T-helper 1 cell (primary cell): ENCODE measurements at places on chromosomes 16 and 17.

DNA sequence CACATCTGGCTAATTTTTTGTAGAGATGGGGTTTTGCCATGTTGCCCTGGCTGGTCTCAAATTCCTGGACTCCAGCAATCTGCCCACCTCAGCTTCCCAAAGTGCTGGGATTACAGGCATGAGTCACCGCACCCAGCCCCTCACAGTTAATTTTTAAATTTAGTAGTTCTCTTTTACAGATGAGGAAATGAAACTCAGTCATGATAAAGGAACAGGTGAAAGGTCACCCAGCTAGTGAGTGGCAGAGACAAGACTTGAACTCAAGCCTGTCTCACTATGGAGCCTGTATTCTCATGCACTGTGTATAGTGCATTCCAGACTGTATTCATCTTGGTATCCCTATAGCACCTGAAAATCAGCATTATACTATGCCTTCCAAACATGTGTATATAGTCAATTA is 77.1 kb upstream of the WSB1 start:
- DNase-seq = no peak

- no peak for DNase-seq
These were observed 12.8 kb downstream of the RAB11FIP4 start for GRCh38 chr17:31404028-31404949.

DNA sequence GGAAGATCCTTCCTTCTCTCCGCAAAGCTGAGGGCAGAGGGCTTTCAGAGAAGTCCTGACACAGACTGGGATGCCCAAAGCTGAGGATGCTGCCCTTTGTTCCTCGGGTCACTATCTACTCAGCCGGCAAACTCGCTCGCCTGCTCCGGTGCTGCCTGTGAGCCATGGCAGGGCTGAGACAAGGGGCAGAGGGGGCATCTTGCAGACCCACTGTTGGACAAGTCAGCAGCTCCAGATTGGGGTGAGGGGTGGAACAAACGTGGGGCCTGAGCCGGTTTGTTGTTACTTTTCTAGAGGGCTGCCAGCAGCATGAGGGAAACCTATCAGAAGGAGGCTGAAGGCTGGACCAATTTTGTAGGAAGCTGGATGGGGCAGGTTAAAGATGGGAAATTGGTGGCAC is 47.1 kb upstream of the PIK3R6 start:
- DNase-seq = no peak

GRCh38 chr17:1362065-1362848 is 37.8 kb downstream of the YWHAE start:
- DNase-seq = no peak

- DNase-seq = no peak
These were observed 93.1 kb downstream of the CNTNAP4 start for GRCh38 chr16:76370344-76370743.

DNA sequence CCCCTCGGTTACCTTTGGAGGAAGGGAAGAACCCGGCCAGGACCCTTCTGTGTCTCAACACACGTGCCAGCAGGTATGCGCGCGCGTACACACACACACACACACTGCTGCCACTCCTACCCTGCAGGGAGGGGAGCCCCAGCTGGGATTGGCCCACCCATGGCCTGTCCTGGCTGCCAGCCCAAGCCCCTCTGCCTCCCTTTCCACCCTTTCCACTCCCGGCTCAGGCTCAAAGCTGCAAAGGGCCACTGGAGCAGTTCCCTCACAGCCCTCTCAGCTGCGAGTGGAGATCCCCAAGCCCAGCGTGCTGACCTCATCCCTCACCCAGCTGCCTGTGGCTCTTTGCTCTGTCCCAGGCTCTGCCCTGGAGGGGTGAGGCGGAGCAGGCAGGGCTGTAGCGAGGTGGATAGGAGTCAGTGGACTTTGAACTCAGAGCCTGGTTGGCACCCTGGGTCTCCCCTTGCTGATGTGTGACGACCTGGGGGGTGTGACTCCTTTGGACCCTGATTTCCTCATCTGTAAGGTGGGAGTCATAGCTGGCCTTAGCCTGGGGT is 14.5 kb downstream of the KIF19 start:
- DNase-seq = no peak

DNA sequence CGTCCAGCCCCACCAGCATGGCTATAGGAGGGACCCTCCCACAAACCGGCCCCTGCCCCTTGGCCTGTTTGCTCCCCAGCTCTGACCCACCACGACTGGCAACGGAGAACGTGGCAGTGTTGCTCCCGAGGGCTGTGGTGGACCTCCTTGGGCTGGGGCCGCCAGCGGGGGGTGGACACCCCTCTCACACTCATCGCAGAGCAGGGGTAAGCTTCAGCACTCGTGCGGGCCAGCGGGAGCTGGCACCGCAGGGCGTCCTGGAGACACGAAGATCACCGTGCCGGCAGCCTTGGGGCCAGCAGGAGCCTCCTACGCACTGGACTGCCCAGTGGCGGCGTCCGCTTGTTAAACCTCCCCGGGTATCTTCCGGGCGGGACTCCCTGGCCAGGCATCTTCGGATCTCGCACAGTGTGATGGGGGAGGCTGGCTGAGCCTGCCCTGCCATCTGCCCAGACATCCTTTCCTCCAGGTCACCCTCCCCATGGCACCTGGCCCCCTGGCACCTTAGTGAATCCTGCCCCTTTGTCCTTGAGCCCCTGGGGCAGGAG is 53.5 kb downstream of the ABR start:
- no peak for DNase-seq

DNA sequence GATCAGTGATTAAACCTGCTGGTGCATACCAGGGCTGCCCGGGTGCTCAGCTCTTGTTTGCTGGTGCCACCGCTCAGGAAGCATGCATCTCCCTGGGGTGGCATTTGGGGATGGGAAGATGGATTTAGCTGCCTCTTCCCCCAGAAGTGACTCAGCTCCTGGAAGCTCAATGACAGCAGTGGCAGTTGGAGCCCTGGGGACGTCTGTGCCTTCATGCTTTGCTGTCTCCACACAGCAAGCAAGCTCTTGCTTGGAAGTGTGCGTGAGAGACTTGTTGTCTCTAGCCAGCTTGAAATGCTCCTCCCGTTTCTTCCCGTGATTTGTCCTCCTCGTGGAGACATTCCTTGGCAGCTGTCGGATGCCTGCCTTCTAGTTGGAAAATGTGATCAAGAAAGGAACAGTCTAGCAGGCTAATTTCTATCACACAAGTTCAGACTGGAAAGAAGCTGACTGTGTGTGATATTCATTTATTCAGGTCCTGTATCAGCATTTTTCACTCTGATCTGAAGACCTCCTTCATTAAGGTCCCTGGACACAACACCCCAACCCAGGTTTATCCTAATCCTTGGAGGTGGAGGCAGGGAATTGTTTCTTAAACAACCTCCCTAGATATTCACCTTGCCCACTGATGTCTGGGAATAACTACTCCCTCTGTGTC is 73.0 kb downstream of the BMERB1 start:
- DNase-seq = no peak

GRCh38 chr17:40097931-40098845 is 2.2 kb downstream of the NR1D1 start:
- no peak for DNase-seq

GRCh38 chr16:78183437-78184237 is 84.2 kb downstream of the WWOX start:
- DNase-seq = no peak

DNA sequence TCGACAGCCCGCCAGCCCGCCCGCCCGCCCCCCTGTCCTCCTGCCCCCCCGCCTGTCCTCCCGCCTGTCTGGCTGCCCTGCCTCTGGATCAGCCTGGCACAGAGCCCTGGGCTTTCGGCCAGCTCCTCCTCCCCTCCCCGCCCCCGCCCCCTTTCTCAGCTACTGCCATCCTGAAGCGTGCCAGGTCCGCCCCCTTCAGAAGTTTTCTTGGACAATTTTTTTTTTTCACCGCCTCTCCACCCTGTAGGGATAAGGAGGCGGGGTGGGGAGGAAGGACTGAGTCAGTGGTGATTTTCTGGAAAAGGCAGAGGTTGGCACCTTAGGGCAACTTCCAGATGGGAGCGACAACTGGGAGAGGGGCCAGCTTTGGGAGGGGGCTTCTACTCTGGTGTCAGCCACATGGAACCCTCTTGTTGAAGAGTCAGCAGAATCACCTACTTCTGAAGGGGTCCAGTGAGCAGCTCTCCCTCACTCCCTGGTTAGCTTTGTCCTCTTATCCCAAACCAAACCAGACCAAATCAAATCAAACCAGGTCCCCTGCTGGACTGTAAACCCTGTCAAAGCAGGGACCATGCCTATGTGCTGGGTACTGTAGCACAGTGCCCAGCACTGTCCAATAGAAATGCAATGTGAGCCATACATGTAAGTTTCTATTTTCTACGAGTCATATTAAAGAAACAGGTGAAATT is 19.7 kb downstream of the IGF2BP1 start:
- DNase-seq = no peak

GRCh38 chr17:61383689-61384201 is 15.9 kb upstream of the TBX2 start:
- DNase-seq = no peak

GRCh38 chr17:62802561-62803205 is 5.4 kb downstream of the MARCHF10 start:
- no peak for DNase-seq

DNA sequence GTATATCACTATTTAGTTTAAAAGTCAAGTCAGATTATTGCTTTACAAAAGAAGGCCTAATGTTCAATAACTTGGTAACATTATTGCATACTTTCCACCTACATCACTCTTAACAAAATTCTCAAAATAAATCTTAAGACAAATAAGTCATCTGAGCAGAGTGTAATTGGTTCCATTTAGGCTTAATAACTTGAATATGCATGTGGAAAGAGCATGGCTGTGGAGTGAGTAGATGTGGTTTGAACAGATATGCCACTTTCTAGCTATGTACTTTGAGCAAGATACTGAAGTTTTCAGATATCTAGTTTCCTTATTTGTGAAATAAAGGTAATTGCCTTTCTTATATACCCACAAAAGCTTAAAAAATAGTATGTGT is 6.7 kb upstream of the EVI2A start:
- no peak for DNase-seq

DNA sequence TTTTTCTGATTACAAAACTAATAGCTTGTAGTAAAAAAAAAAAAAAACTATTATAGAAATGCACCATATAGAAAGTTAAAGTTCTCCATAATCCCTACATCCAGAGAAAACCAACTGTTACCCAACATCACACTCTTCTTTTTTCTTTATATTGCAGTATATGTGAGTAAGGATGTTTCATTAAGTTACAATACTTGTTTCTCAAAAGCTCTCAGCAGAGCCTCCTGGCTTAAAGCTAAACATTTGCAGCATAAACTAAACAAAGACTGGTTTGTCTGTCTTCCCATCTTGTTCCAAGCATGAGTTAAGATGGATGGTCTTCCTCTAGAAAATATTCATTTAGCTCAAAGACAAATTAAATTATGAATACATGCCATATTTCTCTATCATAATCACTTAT is 25.2 kb downstream of the GRB2 start:
- DNase-seq = no peak

- no peak for DNase-seq
These were observed 16.8 kb upstream of the FASN start for GRCh38 chr17:82114872-82115271.

- DNase-seq = no peak
These were observed 21.7 kb downstream of the LRRC75A start for GRCh38 chr17:16470265-16470664.

DNA sequence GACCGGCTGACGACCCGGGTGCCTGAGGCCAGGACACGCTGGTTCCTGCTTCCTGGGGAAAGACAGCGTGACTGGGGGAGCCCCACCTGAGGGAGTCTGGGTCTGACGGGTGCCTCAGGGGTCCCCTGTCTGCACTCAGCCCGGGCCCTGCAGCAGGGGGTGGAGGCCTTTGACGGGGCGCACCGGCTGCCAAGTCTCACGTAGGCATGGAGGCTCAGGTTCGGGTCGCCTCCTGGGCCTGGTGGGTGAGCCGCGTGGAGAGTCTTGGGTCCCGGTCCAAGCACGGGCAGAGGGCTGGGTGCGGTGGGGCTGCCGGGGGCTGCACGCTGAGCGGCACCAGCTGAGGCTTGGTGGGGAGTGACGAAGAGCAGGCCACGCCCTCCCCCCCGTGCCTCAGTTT is 40.9 kb downstream of the SOX8 start:
- DNase-seq = no peak

DNA sequence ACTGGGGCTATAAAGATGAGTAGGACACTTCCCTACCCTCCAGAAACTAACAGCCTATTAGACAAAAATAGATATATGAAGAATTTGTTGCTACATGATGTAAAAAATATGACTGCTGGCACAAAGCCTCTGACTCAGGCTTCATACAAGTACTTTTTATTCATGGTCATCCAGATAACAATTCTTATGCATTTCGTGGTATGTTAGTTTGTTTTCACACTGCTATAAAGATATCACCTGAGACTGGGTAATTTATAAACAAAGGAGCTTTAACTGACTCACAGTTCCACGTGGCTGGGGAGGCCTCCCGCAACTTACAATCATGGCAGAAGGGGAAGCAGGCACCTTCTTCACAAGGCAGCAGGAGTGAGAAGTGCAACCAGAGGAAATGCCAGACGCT is 112.5 kb upstream of the HLF start:
- DNase-seq = no peak

DNA sequence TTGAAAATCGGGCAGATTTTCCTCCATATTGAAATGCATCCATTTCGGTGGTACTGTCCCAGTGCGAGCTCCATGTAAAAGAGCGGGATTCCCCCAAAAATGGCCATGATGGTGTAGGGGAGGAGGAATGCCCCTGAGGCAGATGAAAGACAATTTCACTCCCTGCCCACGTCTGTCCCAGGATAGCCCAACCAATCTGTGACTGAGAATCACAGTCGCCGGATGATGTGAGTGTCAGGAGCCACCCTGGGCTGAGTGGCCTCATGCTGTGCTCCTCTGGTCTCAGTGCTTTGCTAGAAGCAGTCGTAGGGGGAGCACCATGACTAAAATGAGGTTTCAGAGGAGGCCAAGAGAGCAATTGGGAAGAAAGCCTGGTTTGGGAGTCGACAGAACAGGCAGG is 16.7 kb downstream of the SLC6A4 start:
- no peak for DNase-seq

- peak; percentile 76 for DNase-seq
These were observed 40.7 kb downstream of the ZDHHC7 start for GRCh38 chr16:84970447-84971127.

- no peak for DNase-seq
These were observed 11.9 kb upstream of the ZNHIT3 start for GRCh38 chr17:36474571-36474970.

DNA sequence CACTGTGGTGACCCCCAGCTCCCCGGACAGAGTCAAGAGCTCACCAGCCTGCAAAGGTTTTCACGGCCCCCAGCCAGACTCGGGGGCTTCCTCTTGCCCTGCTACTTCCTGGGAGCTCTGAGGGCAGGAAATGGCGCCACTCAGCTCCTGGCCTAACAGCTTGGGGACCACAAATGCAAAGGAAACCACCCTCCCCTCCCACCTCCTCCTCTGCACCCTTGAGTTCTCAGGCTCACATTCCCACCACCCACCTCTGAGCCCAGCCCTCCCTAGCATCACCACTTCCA is 375 bp upstream of the SPN start:
- peak; percentile 36 for DNase-seq
